ENCODE measurements at places on chromosomes 12 and 14.

- DNase-seq: no peak
Observed at GRCh38 chr12:116027551-116027821, 250.0 kb downstream of the MED13L start.

GRCh38 chr12:67807814-67808213, 159.3 kb downstream of the DYRK2 start:
- DNase-seq: no peak

DNA sequence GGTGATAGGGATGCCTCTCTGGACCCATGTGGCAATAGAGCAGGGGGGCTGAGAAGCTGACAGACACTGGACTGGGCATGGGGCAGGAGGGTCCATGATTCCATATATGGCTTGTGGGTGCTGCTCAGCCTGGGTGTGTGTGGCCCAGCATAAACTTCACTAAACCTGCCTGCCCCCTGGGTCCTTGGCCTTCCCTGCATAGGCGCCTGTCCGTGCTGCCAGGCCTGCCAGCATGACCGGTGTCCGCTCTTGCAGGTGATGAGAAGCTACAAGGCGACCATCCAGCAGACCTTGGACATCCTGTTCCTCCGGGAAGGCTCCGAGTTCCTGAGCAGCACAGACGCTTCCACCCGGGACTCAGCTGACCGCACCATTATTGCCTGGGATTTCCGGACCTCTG, 61.6 kb downstream of the BEGAIN start:
- DNase-seq: no peak

DNA sequence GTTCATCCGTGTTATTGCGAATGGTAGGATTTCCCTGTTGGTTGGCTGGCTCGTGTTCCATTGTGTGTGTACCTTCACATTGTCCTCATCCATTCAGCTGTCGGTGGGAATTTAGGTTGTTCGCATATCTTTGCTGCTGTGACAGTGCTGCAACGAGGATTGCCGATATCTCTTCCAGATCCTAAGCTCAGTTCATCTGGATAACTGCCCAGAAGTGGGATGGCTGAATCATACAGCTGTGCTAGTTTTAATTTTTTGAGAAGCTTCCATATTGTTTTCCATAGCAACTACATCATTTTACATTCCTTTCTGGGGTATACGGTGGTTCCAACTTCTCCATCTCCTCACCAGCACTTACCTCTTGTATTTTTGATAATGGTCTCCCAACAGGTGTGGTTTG, 292.8 kb upstream of the SFSWAP start:
- no peak for DNase-seq

GRCh38 chr12:106750524-106750923, 24.0 kb upstream of the RIC8B start:
- no peak for DNase-seq

- DNase-seq: no peak
Observed at GRCh38 chr12:51904951-51905470, 2.3 kb upstream of the ACVRL1 start.

DNA sequence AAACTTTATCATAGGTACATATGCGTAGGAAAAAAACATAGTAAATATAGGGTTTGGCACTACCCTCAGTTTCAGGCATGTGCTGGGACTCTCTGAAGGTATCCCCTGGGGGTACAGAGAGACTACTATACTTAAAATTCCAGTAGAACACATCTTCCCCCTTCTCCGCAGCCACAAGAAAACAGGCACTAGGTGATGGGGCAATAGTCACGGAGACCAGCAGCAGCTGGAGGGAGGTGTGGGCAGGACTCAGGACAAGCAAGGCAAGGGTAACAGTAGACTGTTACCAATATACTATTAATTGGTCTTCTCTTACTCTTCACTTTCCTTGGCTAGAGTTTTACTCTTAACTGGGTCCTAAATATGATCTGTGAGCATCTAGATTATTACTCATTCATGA, 4.6 kb upstream of the PAPOLA start:
- no peak for DNase-seq

GRCh38 chr12:48977290-48978281, 536 bp upstream of the WNT1 start:
- DNase-seq: no peak

GRCh38 chr14:68936476-68936875, 42.6 kb downstream of the ACTN1 start:
- no peak for DNase-seq

DNA sequence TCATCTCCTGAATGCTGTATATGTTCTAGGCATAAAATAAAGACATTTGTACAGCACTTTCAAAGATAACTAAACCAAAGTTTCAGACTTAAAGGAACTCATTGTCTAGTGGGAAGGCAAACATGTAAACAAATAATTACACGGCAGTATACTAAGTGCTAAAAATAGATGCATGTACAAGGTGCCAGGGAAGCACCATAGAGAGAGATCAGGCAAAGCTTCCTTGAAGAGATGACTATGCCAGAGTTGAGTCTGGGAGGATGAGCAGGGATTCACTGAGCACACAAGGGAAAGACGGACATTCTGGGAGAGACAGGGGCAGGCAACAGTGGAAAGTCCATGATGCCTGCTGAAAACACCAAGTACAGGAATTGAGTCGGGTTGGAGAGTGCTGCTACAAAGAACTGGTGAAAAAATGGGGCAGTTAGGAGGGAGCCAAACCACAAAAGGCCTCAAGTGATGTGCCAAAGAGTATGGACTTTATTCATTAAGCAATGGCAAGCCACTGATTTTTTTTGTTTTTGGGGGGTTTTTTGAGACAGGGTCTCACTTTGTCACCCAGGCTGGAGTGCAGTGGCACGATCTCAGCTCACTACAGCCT, 26.8 kb downstream of the ANKS1B start:
- DNase-seq: no peak

- no peak for DNase-seq
Observed at GRCh38 chr12:93261505-93262094, 116.1 kb upstream of the NUDT4 start.

DNA sequence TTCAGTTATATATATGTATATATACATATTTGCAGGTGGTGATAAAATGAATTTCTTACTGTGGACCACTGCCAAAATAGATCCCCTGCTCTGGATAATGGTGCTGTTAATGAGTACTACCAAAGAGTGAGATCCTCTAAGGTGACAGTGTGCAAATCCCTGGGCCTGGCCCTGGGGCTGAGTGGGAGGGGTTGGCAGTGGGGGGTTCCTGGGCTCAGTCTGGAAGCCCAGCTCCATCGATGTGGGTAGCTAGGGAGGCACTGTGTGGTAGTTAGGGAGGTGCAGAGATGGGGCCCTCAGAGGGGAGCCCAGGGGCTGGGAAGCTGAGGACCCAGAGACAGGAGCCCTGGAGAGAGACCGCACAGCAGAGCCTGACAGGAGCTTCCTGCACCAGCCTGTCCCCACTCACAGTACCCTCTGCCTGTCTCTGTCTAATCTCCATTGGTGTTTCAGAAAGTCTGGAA, 9.1 kb downstream of the KRT8 start:
- no peak for DNase-seq

DNA sequence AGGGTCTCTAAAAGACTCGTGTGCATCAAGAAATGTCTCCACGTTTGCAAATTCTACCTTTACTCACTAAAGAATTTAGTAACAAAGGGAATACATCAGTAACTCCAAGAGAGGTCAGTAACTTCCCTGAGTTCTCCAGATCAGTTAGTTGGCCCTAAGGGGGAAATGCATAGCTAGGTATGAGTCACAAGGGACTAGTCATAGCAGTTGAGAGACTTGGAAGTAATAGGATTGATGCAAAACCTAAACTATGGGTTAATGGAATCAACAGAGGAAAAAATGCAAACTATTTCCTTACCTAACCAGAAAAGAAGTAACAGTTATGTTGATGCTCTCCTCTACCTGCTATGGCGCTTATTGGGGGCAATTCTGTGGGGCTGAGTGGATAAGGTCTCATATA, 148.8 kb upstream of the GARIN6 start:
- no peak for DNase-seq

DNA sequence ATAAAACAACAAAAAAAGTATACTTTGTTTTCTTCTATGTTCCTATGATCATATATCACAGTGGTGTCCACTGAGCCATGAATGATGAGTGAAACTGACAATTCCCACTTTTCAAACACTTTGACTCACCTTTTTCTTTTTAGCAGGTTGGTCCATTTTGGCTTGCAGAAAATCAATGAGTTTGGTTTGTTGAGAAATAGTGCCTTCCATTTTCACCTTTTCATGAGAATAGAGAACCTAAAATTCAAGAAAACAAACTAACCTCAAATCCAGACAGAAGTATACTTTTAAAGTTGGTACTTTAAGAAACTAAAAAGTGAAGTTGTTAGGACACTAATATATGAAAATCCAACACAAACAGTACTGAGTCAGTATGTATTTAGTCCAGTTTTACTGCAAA, 52.4 kb downstream of the PRKAB1 start:
- no peak for DNase-seq

DNA sequence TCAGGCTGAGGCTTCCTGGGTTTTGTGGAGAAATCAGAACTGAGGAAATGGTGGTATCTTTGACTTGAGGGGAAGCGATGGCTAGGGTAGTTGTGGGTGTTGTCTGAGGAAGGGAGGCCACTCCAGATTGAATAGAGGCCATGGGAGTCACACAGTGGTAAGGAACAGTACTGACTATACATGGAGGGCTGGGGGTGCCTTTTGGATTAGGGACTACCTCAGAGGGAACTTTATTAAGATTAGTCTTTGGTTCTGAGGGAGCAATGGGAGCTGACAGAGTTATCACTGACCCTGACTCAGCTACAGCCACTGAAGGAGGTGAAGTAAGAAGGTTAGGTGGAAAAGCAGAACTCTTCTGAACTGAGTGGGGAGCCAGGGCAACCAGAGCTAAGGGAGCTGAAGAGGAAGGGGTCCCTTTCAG, 4.4 kb downstream of the NACA start:
- DNase-seq: no peak

- DNase-seq: no peak
Observed at GRCh38 chr12:121484967-121485366, 85.0 kb downstream of the RNF34 start.

GRCh38 chr12:32402170-32402569, 2.8 kb downstream of the FGD4 start:
- DNase-seq: no peak

GRCh38 chr12:44159216-44159615, 323.3 kb downstream of the TMEM117 start:
- no peak for DNase-seq

Measured in coronary artery (tissue), 2 donors.